ENCODE measurements at places on chromosomes 16 and 17.

- DNase-seq: no peak
Observed at GRCh38 chr16:471353-472198, 46.1 kb downstream of the RAB11FIP3 start.

DNA sequence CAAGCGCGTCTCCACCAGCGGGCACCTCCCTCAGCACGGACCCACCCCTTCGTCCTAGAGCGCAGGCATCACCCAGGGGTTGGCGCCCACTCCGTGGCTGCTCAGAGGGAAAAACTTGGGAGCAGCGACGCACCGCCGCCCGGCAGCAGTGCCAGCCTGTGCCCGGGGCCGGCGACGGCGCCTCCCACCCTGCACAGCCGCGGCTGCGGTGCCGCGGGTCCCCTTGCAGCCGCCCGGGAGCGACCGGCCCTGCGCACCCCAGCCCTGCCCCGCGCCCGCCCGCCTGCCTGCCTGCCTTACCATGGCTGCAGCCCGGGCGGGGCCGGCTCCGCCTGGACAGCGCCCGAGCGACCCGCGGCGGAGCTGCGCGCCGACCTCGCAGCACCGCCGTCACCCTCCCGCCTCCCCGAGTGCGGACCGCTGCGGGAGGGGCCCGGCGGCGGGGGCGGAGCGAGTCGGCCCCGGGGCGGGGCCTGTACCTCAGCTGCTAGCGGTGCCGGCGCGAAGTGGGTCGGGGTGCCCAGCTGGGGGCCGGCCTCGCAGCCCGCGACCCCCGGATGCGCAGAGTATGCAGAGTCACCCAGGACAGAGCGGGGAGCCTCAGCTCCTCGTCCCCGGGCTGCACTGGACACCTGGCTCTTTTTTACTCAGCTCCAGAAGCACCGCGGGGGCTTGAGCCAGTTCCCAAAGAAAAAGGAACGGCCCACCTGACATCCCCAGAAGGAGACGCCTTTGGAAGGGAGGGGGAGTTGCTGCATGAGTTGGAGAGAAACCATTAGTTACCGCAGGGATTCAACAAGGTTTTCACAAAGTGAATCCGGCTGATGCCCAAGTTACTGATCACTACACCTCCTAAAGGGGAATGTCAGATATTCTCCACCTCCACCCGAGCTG lies 17.5 kb upstream of the MTMR4 start:
- peak; percentile 81 for DNase-seq

GRCh38 chr16:57341441-57342303 lies 16.9 kb upstream of the CCL22 start:
- DNase-seq: no peak

DNA sequence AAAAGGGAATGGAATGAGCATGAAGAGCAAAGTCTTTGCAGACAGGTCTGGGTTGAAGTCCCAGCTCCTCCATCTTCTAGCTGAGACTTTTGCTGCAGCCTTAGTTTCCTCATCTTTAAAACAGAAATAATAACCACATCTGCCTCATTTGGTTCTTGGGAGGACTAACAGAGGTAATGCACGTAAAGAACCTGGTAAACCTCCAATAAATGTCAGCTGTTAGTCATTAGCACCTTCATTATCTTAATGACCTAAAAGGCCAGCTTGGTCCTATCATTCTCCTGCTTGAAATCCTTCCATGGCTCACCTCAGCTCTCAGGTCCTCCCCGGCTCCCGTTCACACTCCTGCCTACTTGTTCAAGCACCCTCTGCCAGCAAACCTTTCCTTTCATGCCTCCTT lies 51.8 kb downstream of the SKAP1 start:
- no peak for DNase-seq

DNA sequence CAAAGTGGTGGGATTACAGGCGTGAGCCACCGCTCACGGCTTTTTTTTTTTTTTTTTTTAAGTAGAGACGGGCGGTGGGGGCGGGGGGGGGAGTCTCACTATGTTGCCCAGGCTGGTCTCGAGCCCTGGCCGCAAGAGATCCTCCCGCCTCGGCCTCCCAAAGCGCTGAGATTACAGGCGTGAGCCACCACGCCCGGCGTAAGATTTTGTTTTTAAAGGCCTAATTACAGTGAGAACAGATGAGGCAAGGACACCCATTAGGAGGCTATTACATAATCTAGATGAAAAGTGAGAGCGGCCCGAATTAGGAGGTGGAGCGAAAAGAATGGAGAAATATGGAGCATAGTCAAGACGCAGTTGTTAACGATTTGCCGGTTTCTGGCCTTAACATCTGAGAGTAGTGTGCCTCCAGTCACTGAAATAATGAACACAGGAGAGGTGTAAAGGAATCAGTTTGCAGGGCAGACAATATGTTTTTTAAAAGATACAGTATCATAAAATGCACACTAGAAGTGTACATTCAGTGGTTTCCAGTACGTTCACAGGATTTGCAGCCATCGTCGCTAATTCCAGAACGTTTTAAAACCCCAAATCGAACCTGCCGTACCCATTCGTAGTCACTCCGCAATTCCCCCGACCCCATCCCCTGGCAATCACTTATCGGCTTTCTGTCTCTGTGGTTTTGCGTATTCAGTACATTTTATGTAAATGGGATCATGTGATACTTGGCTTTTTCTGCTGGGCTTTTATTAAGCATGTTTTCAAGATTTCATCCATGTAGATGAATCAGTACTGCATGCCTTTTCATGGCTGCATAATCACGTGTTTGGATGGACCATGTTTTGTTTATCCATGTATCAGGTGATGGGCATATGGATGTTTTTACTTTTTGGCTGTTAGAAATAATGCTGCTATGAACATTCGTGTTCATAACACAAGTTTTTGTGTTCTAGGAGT lies 1.4 kb upstream of the SLX4 start:
- no peak for DNase-seq

- no peak for DNase-seq
Observed at GRCh38 chr17:58760248-58760647, 4.6 kb downstream of the PPM1E start.

DNA sequence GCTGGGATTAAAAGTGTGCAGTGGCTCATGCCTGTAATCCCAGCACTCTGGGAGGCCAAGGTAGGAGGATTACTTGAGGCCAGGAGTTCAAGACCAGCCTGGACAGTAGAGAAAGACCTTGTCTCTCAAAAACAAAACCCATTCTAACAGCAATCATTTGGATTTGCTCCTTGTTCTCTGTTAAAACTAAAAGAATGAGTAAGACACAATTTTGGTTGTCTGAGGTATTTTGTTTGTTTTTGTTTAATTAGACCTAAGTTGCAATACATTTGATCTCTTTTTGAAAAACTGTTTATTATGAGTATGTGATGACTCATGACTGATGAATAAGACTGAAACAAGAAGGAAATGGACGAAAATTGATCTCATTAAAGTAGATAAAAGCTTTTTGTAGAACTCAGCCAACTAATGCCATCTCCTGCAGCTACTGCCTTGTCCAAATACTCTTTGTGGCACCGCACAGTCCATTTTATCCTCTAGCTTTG lies 29.0 kb downstream of the GLG1 start:
- DNase-seq: no peak

- peak; percentile 68 for DNase-seq
Observed at GRCh38 chr16:67719778-67720144, 645 bp upstream of the GFOD2 start.

DNA sequence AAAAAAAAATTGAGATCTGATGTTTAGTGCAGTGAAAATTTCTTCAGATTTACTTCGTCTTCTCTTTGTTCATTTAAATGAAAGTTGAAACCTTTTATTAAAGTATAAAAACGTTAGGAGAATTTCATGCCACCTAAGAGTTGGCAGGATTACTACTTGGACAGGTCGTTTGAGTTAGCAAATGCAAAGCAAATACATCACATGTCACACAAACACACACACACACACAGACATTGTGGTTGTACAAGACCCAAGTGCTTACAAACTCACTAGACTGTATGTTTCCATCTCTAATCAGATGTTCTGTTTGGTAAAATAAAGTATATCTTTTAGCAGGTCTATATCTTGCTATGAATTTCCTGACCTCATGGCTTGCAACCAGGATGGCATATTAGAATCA lies 185.6 kb upstream of the COX10 start:
- no peak for DNase-seq

- no peak for DNase-seq
Observed at GRCh38 chr16:20336955-20337354, 9.6 kb upstream of the GP2 start.

DNA sequence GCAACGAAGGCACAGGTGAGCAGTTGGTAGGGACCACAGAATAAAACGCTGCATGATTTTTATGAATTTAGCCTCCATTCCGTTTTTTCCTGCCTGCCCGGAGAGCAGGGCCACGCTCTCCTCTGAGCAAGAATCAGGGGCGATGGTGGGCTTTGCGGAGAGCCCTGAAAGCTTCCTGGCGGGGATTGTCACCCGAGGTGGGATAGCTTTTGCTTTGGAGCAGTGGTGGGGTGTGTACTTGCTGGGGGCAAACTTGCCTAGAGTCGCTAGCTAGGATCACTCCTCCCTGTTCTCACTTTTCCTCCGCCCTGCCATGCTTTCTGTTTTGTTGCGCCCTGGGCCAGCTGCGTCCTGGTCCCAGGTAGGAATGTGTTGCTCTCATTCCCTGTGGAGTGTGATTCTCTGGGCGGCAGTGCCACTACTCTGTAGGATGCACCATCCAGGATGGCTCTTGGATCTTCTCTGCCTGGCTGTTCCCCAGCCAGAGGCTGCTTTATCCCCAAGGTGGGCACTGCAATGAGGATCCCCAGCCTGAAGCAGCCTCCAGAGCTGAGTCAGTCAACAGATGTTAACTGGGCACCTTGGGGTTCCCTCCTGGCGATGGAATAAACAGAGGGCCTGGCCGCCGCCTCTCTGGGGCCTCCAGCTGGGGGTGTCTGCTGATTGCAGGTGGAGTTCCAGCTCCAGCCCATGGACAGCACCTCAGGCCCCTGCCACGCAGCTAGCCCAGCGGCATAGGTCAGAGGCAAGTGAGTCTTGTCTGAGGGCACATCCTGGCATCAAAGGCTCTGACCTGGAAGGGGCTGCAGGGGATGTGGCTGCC lies 360.9 kb upstream of the TNRC6C start:
- DNase-seq: no peak

DNA sequence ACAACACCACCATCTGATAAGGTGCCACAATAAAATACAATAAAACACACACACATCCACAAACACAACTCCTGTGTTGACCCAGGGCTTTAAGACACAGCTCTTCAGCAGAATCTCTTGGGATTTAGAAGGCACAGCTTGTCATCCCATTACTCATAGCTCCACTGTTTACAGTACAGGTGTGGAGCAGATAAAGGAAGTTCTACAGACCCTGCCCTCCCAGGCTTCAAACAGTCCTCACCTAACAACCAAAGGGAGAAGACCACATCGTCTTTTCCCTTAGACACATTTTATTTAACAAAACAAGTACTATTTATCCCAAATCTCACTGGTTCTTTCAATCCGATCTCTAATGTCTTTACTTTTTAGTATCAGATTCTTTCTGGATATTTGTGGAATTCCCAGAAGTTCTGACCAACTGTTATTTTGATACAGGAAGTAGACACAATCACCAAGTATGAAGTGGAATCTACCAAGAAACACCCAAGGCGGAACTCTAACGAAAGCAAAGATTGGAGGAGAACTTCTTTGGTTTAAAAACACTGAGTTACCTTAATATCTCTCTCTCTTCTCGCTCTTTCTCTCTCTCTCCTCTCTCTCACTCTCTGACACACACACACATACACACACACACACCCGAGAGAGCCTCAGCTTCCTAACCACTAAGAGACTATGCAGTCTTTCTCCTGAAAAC lies 46.1 kb downstream of the CYTH1 start:
- DNase-seq: no peak

Data from activated CD8-positive, alpha-beta memory T cell treated with anti-CD3 and anti-CD28 coated beads for 24 hours (primary cell).